ENCODE measurements at places on chromosomes 1 and 21.

DNA sequence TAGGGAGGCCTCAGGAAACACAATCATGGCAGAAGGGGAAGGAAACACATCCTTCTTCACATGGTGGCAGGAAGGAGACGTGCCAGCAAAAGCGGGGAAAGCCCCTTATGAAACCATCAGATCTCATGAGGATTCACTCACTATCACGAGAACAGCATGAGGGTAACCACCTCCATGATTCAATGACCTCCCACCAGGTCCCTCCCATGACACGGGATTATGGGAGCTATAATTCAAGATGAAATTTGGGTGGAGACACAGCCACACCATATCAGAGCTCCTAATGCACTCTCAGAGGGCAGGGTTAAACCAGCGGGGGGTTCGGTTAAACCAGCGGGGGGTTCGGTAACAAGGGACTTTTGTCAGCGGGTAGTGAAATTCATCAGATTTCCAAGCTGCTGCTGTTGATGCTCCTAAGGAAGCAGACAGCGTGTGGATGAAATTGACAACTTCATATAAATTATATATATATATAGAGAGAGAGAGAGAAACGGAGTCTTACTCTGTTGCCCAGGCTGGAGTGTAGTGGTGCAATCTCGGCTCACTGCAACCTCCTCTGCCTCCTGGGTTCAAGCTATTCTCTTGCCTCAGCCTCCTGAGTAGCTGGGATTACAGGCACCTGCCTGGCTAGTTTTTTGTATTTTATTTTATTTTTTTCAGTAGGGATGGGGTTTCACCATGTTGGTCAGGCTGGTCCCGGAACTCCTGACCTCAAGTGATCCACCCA lies 4.2 kb downstream of the CSTB start:
- DNase-seq: no peak

GRCh38 chr1:236692128-236692527 lies 5.8 kb downstream of the ACTN2 start:
- no peak for DNase-seq

DNA sequence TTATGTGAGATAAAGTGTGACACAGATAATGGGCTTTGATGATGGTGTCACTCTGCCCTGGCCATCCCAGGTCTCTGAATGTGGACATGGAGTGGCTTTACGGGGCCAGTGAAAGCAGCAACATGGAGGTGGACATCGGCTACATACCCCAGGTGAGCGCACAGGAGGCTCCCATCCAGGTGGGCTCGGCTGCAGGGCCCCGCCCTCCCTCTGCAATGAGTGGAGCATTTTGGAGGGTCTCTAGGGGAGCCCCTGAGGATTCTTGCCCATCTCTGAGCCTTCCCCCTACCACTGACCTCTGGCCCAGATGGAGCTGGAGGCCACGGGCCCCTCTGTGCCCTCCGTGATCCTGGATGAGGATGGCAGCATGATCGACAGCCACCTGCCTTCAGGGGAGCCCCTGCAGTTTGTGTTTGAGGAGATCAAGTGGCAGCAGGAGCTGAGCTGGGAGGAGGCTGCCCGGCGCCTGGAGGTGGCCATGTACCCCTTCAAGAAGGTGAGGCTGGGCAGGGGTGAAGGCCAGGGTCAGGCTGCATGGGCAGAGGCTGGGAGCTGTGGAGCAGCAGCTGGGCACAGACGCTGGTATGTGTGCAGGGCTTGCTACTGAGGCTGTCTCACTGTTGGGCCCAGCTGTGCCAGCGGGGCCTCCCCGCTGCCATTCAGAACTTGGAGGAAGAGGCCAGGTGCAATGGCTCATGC lies 8.2 kb upstream of the MTFR1L start:
- DNase-seq: no peak

- DNase-seq: no peak
Measured at GRCh38 chr1:159201642-159202041, 3.0 kb upstream of the ACKR1 start.

GRCh38 chr1:223179786-223180185 lies 36.7 kb upstream of the TLR5 start:
- no peak for DNase-seq

DNA sequence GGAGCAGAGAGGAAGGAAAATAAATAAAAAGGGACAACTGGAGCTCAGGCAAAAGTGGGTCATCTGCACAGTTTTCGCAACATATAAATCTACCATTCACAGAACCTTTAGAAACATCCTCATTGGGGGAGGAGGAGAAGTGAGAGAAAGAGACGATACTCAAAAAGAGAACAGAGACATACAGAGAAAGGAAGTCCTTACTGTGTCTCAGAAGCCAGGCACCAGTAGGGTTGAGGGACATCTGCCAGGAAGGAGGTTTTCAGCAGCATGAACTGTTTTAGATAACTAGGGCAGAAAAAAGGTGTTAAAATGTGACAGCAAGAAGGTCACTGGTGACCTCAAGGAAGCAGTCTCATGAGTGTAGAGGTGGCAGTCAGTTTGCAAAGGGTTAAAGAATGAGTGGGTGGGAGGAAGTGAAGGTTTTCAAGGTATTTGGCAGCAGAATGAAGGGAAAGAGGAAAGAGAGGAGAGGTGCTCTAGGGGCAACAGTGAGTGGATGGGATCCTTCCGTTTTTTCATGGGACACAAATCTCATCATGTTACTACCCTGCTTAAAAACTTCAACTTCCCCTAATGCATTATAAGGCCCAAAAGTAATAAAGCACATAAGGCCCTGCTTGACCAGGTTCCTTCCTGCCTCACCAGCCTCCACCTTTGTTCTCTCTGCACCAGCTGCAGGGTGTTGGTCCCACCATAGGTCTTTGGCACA lies 9.5 kb downstream of the JAK1 start:
- DNase-seq: peak; percentile 43

- no peak for DNase-seq
Measured at GRCh38 chr1:167431261-167431908, 86.9 kb downstream of the CD247 start.

DNA sequence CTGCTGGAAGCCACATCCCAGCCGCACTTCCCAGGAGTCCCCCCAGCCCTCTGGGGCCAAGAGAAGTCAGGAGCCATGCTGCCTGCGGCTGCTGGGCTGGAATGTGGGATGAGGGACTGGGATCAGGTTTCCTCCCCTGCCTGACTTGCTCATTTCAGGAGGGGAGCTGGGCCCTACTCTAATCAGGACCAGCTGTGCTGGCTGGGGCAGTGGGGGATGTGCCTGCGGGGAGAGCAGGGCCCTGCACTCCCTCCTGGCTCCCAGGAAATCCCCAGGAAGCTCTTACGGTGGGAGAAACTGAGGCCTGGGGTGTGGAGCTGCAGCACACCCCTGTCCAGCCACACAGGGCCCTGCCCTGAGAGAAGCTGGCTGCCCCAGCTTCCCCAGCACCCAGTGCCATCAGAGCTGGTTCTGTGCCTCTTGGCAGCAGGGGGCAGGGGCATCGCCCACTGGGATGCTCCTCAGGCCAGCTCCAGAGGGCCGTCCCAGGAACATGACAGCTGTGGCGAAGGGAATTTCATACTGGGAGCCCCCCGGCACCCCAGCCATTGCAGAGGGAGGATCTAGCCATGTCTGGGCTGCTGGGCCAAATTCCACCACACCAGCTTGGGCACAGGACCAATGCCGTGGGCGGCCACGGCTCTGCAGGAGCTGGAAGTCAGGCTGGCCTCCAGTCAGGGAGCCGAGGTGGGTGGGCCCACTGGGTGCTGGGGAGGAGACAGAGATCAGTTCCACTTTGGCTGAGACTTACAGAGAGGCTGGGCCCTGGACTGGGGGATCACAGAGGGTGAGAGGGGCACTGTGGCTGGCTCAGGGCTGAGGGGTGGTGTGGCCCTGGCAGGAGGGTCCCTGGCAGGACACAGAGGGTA lies 21.3 kb upstream of the PRSS38 start:
- peak; percentile 18 for DNase-seq

- no peak for DNase-seq
Measured at GRCh38 chr1:161162052-161162451, 2.8 kb downstream of the USP21 start.

GRCh38 chr1:25727088-25727487 lies 72.9 kb upstream of the SELENON start:
- DNase-seq: no peak

DNA sequence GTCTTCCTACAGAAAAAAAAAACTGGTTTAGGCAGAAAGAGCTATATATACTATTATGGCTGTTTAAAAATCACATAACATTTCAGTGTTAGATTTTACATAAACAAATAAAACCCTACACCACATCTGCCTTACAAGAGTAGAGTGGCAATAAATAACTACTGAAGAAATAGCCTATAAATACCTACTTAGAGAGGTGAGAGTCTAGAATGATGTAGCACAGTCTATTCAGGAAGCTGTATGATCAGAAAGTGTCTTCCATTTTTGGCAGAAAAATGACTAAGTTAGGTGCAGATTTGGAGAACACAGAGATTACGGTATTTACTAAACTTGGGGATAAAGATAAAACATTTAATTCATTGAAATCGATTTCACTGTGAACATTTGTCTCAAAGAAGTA lies 75.5 kb downstream of the VAV3 start:
- DNase-seq: no peak

GRCh38 chr1:49171941-49172593 lies 395.4 kb upstream of the BEND5 start:
- no peak for DNase-seq

DNA sequence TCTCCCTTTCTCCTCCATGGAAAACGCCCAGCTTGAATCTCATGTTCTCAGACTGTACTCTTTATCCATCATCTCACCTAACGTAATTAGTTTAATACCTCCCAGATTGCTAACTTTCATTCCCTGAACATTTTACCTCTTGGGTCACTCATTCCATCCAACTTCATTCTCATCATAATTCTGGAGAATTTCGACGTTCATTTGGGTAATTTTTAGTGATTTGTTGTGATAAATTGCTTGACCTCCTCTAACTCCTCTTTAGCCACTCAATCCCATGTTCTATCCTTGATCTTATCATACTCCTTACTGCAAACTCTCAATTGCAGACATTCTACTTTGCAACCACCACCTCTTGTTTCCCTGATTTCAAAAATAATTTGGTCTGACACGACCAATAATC lies 28.4 kb downstream of the RPE65 start:
- DNase-seq: no peak

DNA sequence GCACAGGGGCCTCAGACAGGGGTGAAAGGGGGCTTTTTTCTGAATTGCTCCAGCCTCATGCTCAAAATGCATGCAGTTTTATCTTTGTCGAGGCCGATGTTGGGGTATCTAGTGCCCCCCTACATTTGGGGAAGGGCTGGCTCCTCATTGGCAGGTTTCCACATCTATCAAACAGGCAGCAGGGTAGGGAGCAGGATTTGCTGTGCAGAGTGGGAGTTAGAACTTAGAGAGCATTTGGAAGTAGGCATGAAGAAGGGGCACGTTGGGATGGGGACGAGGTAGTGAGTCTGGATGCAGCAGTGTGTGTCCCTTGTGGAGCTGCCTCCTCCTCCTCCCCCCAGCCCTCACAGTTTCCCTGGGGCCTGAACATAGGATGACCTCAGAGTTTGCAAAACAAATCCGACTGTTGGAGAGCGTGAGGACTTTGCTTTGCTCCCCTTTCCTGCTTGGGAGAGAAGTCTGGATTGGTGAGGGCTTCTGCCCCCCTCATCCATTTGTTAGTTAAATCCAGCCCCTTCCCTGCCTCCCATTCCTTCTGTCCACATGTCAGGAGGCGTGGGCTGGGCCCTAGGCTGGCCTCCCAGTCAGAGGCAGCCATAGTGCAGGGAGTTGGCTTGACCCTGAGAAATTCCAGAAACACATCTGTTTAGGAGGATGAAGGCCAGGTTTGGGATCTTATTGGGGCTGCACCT lies 36.9 kb upstream of the GPR37L1 start:
- no peak for DNase-seq

DNA sequence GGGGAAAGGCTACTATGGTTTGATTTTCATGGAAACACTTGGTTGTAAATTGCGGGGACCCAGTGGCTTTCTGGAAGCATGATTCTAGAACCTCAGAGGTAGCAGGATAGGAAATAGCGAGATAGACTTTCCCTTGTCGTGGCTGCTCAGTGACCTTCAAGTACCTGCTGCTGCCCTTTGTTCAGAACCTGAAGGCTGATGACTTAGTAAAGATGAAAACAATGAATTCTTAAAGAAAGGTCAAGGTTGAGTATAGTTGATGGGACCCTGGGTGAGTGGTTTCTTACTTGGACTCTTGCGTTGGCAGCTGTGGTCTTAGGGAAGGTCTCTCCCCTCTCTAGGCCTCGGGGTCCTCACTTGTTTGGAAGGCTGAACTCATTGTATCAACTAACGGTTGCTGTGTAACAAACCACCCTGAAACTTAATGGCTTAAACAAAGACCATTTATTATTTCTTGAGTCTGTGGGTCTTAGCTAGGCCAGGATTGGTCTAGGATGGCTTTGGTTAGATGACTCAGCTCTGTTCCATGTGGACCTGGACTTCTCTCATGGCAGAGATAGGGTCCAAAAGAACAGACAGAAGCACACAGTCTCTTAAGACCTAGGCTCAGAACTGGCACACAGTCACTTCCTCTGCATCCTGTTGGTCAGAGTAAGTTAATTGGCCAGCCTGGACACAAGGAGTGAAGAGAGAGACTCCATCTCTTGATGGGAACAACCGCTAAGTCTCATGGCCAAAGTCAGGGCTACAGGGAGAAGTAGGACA lies 89.2 kb upstream of the SELENON start:
- DNase-seq: no peak

DNA sequence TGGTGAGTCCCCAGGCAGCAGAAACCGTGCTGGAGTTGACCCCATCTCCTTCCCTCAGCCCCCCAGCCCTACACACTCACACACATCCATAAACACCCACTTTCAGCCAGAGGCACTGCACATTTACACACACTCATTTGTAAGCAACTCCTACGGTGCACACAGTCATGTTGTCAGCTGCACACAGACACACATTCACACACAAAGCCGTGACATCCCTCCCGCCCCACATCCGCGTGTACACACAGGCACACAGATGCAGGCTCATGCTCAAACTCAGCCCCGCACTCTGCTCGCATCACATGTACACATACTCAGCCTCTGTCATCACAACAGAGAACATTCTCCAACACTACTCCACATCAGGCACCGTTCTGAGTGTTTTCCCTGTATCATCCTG lies 47.6 kb downstream of the LACTBL1 start:
- no peak for DNase-seq

DNA sequence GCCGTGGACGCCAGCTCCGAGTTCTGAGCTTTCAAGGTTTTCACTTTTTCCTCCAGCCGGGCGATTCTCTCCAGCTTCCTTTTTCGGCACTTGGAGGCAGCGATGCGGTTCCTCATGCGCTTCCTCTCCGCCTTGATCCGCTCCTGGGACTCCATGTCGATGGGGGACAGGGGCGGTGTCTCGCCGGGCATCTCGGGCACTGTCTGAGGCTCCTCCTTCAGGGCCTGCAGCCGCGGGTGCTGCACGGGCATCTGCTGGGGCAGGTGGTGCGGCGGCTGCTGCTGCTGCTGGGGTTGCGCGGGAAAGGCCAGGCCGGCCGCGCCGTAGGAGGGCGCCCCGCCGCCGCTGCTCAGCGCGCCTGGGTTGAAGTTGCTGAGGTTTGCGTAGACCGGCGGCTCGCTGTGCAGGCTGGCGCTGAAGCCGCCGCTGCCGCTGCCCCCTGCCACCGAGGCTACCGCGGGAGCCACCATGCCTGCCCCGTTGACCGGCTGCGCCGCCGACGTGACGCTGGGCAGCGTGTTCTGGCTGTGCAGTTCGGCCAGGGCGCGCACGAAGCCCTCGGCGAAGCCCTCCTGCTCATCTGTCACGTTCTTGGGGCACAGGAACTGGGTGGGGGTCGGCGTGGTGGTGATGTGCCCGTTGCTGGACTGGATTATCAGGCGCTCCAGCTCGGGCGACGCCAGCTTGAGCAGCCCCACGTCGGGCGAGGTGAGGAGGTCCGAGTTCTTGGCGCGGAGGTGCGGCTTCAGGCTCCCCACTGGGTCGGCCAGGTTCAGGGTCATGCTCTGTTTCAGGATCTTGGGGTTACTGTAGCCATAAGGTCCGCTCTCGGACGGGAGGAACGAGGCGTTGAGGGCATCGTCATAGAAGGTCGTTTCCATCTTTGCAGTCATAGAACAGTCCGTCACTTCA lies 1.4 kb downstream of the JUN start:
- peak; percentile 71 for DNase-seq
